ENCODE measurements at places on chromosomes 2 and 18.

- no peak for DNase-seq
These were observed 103.4 kb upstream of the HAAO start for GRCh38 chr2:42895791-42896135.

DNA sequence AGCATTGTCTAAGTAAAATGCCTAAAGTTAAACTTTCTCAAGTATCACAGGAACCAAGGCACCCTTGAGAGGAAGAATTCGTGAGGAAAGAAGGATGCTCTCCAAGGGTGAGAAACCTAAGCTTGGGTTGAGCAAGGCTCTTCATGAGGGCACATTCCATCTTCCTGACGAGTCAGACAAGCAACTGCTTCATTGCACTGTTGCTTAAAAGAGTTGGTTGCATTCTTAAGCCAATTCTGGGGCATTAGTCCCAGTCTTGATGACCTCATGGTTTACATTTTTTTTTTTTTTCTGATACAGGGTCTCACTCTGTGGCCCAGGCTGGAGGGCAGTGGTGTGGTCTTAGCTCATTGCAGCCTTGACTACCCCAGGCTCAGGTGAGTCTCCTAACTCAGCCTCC lies 237.5 kb downstream of the ACTR3 start:
- peak; percentile 32 for DNase-seq

GRCh38 chr2:241041589-241042158 lies 43.3 kb downstream of the SNED1 start:
- DNase-seq = no peak

GRCh38 chr2:238761868-238762267 lies 86.0 kb upstream of the TWIST2 start:
- DNase-seq = peak; percentile 20
